ENCODE measurements at places on chromosomes 13 and 19.

DNA sequence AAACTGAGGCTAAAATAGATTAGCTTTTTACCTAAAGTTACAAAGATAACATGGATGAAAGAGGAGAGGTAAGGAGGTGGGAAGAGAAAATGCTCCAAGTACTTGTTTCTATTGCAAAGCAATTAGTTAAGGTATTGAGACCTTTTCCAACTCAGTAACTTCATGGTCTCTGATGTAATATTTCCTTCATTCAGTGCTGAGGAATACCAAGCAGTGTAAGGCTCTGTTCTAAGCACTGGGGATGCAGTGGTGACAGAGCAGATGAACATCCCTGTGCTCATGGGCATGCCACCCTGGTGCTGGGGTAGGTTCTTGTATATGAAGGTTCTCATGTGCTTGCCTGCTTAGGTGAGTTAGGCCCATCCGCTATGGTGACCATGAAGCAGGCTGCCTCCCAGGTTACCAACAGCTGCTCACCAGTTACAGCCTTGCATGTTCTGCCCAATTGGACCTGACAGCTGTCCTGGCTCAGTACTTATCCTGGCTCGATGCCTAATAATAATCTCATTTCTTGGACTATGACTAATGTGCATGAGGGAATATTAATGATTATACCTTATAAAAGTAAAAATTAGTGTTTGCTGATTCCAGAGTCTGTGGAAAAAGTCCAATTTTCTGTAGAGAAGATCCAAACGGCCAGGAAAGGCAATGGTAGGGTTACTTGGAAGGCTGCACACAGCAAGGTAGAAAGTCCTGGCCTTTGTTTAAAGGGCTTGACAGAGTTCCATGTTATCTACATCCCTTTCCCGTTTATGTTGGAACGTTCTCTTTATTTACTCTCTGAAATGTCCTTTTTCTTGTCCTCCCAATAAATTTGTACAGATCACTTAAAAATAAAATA lies 48.3 kb downstream of the LATS2 start:
- DNase-seq = no peak

DNA sequence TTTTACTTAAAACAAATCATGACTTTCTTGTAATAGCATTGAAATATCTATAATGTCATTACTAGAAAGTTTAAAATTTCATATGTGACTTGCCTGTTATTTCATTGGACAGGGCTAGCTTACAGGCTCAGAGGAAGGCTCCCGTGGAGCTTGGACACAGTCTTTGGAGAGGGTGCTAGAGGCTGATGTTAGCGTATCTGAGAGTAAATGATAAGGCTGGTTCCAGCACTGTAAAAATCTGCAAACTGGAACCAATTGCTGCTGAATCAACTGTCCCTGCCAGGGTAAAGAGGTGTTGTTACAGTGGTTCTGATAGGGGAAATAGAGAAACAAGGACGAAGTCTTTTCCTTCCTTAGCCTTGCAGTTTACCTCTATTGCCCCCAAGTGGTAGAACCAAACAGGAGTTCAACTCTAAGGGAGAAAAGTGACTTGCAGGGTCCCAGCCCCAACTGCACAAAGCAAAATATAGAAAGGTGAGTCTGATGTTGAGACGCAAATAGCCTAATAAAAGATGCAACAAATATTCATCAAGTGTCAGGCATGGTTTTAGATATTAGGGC lies 901.7 kb downstream of the DIAPH3 start:
- no peak for DNase-seq

DNA sequence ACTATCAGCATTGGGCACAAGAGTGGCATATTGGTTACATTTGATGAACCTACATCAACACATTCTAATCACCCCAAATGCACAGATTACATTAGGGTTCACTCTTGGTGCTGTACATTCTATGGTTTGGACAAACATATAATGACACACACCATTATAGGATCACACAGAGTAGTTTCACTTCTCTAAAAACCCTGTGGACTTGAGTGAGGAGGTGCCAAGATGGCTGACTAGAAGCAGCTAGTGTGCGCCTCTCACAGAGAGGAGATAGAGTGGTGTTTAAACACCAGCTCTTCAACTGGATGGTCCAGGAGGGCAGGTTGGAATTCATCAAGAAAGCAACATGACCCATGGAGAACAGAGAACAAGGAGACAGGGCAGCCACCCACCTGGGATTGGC lies 265.6 kb downstream of the TDRD3 start:
- DNase-seq = no peak

GRCh38 chr13:32905063-32905863 lies 111.0 kb upstream of the KL start:
- DNase-seq = no peak

DNA sequence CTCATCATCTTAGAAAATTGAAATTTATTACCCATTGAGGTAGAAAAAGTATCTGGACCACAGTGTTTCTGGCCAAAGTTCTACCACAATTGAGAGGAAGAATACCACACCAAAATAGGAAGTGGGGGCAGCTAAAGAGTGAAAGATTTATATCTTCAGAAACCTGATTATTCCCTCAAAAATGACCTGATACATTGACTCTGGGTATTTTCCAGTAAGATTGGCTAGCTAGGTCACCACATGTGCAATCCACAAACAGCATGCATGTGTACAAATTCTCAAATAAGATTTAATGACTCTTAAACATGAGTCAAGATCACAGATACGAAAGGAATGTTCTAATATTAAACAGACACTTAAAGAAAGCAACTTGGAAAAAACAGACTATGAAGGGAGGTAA lies 1516.2 kb upstream of the PCDH20 start:
- DNase-seq = no peak

- peak; percentile 52 for DNase-seq
Measured at GRCh38 chr19:18611327-18612050, 1.2 kb upstream of the TMEM59L start.

- DNase-seq = peak; percentile 61
Measured at GRCh38 chr19:1690699-1691307, 38.4 kb upstream of the TCF3 start.

DNA sequence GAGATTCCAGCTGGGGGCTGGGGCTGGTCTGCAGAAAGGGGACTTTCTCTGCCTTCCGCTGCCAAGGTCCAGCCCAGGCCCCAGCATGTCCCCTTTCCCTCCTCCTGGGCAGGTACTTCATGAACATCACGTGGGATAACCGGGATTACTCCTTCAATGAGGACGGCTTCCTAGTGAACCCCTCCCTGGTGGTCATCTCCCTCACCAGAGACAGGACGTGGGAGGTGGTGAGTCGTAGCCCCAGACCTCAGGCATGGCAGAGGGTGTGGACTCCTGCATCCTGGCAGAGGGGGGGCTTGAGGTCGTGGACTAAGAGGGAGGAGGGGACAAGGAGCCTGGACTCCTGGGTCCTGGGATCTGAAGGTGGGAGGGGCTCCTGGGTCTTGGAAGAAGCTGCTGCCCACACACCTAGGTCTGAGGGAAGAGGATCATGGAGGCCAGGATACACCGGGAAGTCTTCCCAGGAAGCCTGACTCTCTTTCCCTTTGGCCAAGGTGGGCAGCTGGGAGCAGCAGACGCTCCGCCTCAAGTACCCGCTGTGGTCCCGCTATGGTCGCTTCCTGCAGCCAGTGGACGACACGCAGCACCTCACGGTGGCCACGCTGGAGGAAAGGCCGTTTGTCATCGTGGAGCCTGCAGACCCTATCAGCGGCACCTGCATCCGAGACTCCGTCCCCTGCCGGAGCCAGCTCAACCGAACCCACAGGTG lies 20.6 kb downstream of the GRIN2D start:
- DNase-seq = no peak

GRCh38 chr13:110334841-110335490 lies 27.9 kb downstream of the COL4A2 start:
- DNase-seq = no peak

DNA sequence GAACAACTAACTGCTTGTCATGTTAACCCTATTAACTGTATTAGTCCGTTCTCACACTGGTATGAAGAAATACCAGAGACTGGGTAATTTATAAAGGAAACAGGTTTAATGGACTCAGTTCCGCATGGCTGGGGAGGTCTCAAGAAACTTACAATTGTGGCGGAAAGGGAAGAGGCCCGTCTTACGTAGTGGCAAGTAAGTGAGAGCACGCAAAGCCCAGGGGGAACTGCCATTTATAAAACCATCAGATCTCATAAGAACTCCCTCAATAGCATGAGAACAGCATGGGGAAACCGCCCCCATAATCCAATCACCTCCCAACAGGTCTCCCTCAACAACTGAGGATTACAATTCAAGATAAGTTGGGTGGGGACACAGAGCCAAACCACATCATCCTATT lies 34.7 kb downstream of the PHF11 start:
- no peak for DNase-seq

- no peak for DNase-seq
Measured at GRCh38 chr19:33477781-33478180, 43.8 kb downstream of the PEPD start.

DNA sequence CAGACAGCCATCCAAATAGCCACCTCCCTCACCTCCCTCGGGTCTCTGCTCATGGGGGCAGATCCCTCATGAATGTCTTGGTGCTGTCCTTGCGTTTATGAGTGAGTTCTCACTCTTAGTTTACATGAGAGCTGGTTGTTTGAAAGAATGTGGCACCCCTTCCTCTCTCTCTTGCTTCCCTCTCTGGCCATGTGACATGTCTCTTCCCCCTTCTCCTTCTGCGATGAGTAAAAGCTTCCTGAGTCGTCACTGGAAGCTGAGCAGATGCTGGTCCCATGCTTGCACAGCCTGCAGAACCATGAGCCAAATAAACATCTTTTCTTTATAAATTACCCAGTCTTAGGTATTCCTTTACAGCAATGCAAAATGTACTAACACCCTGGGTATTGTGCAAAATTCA lies 208.7 kb downstream of the LACC1 start:
- no peak for DNase-seq

- no peak for DNase-seq
Measured at GRCh38 chr13:53126841-53127245, 98.2 kb downstream of the OLFM4 start.

GRCh38 chr19:52626915-52627314 lies 11.2 kb downstream of the ZNF83 start:
- DNase-seq = no peak

GRCh38 chr19:2477141-2477710 lies 1.3 kb downstream of the GADD45B start:
- no peak for DNase-seq

DNA sequence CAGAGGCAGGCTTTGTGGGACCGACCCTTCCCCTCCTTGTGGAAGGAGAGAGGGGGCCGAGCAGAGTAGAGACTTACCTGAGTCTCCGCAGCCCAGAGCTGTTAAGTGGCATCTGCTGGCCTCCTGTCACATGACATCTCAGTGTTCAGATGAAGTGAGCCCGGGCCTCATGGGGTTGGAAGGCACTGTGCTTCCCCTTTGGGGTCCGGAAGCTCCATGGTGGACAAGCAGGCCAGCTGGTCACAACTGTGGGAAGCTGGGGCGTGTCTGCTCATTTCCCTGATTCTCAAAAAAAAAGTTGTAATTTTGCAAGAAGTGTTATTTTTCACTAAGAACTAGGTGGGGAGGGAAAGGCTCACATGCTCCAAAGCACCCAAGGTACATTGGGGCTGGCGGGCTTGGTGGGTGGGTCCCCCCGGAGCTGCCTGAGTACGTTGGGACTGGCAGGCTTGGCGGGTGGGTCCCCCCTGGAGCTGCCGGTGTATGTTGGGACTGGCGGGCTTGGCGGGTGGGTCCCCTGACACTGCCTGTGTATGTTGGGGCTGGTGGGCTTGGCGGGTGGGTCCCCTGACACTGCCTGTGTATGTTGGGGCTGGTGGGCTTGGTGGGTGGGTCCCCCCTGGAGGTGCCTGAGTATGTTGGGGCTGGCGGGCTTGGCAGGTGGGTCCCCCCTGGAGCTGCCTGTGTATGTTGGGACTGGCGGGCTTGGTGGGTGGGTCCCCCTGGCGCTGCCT lies 18.2 kb upstream of the DCUN1D2 start:
- no peak for DNase-seq

- DNase-seq = no peak
Measured at GRCh38 chr13:110443622-110444225, 117.8 kb downstream of the RAB20 start.
